CD4-positive, alpha-beta T cell treated with Interleukin-15 for 4 hours (primary cell): ENCODE measurements at places on chromosomes 11 and 22.

GRCh38 chr22:47053726-47054141 is 291.3 kb downstream of the TBC1D22A start:
- DNase-seq, result no peak

- DNase-seq, result no peak
These were observed 13.7 kb upstream of the NXPE2 start for GRCh38 chr11:114664641-114665040.

DNA sequence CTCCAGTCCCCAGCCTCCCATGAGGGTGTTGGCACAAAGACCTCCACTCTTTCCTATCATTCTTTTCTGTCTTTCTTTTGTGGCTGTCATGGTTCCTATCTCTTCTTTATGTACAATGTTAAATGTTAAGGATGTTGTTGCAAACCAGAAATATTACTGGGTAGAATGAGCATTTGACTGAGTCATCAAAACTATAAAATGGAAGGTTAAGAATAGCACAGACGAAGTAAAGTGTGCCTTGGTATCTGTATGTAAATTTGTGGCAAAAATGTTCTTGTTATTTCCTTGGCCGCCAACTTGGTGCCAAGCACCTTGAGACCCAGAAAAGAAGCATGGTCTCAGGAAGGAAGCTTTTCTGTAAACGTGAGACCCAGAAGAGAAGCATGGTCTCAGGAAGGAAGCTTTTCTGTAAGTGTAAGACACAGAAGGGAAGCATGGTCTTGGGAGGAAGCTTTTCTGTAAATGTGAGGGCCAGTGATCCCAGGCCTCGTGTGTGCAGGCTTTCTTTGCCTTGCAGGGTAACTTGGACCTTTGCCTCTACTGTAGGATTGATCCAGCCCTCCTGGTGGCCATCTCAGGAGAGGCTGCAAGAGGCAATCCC is 6.7 kb upstream of the PKP3 start:
- no peak for DNase-seq

DNA sequence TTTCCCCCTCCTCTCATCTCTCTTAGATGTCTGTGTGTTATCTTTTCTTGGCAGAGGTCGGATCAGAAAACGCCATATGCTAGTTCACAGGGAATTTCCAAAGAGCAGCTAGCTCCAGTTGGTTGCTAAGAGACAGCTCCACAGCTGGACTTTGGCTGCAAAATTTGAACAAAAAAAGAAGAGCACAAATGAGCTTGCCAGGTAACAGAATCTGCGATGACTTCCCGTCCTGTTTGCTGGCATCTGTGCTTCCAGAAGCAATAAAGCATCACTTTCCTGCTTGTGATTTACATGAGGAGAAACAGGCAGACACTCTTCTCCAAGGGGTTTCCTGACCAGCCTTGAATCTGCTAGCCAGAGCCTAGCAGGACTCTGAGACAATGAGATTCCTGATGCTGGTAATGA is 596.0 kb upstream of the B3GAT1 start:
- no peak for DNase-seq

- no peak for DNase-seq
These were observed 786.8 kb downstream of the BRD1 start for GRCh38 chr22:49040754-49041467.

DNA sequence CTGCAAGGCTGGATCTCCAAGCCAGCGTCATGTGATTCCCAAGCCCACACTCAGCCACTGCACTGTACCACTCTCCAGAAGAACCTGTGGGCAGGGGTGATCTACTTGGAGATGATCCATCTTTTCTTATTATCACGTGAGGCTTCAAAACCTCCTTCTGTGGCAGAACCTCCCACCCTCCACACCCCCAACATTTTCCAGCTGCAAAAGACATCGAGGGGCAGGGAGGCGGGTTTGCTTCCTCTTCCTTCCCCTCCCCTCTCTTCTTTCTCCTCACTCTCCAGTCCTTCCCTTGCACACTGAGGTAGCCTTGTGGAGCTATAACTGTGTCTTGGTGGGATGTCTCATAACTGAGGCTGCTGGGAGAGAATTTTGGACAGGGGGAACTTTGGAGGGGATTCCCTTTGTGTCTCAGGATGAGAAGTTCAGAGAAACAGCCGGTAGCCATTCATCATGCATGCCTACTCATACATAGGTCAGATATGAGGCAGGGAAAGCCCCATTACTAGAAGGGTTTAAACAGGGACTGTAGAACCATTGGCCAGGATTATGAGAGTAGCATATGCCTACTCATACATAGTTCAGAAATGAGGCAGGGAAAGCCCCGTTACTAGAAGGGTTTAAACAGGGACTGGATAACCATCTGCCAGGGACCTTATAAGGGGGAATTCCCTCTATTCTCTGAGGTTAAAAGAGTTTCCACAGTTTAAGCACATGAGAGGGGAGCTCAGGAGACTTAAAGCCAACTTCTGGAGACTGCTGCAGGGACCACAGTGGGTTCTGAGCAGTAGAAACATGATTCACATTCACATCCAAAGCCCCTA is 420.7 kb upstream of the CADM1 start:
- DNase-seq, result no peak

- no peak for DNase-seq
These were observed 26.7 kb downstream of the ARRB1 start for GRCh38 chr11:75324740-75325139.
